NCI-H1694 treated with DMSO at 0.1 percent for 48 hours (cell line): ENCODE measurements at places on chromosomes 5 and 9.
A peak's percentile ranks its signal among the peaks of the same experiment; 100 is the strongest.

DNA sequence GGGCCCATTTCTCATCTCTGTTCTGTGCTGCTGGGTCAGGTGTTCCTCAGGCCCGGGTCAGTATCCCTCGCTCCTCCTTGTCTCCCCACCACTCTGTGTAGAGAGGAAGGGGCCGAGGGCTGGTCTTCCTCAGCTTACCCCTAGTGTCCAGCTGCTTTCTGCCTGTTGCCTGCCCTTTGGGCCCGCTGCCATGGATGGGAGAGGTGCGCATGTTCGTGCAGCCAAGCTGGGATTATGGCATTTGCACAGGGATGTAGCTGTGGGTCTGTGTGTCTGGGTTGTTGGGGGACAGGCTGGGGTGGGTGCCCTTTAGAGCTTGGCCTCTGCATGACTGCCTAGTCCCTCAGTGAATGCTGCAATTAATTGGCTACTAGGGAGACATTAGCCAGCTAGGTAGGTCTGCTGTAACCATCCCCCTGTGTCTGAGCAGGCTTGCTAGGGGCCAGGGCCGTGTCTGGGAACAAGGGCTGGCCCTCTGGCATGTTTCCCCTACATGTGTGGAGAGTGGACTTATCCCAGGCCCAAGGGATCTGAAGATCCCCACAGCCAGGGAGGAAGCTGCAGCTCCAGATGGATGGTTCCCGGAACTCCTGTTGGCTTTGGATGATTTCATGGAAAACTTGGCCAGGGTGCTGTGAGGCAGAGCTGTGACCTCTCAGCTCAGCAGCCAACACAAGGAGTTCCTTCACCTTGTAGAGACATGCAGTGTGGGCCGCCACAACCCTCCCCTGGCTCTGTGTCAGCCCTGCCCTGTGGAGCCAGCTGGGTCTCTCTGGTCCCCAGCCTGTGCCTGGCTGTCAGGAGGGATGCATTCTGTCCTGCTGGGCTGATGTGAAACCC, 161.9 kb downstream of the MACROH2A1 start:
- DNase-seq = no peak

DNA sequence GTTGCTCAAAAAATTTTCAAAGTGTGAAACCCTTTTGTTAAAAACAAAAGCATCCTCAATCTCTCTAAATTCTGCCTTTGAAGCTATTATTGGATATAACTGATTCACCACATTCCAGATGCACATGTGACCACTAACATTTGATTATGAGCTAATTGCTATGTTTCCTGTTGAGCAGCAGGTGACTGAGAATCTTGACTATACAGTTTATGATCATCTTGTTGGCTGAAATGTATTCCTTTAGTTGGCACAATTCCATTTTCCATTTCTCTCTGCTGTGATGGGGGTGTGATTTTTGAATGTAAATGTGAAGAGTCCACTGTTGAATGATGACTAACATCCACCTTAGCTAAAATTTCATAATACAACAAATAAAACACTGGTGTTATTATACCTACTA, 10.7 kb downstream of the LYSMD3 start:
- DNase-seq = no peak

DNA sequence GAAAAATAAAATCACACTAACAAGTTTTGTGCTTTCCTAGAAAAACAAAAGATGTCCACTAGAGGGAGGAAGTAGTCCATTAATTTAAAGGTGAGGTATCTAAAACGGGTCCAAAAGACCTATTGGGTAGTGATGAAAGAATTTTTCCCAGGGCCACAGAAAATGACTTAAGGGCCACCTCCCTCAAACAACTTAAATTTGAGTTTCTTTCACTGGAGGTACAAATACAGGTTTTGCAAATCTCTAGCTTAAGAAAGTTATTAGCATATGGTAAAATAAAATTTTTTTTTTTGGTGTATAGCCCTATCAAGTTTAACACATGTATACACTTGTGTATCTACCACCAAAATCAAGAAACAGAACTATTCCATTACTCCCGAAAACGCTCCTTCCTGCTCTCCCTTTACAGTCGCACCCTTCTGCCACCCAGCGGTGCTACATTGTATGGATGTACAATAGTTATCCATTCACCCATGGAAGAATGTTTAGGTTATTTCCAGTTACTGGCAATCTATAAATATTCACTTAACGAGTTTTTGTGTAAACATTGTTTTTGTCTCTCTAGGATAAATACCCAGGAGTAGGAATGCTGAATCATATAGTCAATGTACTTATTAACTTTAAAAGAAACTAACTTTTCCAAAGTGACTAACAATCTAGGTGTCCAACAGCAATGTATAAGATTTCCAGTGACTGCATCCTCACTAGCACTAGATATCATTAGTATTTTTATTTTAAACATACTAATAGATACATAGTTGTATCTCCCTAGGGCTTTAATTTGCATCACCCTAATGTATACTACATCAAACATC, 21.9 kb downstream of the DEPDC1B start:
- peak; percentile 24 for DNase-seq

DNA sequence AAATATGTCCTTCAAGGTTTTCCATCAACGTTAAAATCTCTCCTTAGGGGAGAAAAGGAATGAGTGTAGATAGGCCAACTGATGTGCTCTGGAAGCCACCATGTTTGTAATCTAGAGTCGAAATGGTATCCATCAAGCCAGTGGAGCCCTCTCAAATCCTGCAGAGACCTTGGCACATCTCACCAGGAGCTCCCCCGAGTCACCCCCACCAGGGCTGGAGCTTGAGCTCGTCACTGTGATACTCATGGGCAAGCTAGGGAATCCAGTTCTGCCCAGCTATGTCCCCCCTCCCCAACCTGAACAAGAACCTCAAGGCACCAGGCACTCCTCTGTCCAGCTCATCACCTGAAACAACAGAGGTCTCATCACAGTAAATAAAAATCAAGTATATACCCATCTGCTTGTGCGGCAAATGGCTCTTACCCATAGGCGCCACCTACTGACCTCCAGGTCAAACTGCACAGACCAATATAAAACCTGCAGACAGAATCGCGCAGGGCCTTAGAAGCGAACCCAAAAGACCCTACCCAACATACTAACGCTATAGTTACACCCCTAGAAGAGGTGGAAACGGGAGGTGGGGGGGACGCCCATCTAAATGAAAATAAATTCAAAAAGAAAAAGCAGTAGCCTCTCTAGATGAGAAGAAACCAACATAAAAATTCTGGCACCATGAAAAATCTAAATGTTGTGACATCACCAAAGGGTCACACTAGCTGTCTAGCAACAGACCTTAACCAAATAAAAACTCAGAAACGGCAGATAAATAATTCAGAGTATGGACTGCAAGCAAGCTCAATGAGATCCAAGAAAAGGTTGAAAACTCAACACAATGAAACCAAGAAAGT, 75.0 kb downstream of the TTC39B start:
- no peak for DNase-seq

GRCh38 chr9:74500584-74500924, 3.4 kb downstream of the RORB start:
- no peak for DNase-seq
